Aorta (tissue), 5 donors: ENCODE measurements at places on chromosomes 7 and 10. TPM values are rescaled to one million over a fixed set of nuclear protein-coding genes. Genes with fewer than 3 reads are reported as not detected.

The PIP gene
- not detected for total RNA-seq

DNA sequence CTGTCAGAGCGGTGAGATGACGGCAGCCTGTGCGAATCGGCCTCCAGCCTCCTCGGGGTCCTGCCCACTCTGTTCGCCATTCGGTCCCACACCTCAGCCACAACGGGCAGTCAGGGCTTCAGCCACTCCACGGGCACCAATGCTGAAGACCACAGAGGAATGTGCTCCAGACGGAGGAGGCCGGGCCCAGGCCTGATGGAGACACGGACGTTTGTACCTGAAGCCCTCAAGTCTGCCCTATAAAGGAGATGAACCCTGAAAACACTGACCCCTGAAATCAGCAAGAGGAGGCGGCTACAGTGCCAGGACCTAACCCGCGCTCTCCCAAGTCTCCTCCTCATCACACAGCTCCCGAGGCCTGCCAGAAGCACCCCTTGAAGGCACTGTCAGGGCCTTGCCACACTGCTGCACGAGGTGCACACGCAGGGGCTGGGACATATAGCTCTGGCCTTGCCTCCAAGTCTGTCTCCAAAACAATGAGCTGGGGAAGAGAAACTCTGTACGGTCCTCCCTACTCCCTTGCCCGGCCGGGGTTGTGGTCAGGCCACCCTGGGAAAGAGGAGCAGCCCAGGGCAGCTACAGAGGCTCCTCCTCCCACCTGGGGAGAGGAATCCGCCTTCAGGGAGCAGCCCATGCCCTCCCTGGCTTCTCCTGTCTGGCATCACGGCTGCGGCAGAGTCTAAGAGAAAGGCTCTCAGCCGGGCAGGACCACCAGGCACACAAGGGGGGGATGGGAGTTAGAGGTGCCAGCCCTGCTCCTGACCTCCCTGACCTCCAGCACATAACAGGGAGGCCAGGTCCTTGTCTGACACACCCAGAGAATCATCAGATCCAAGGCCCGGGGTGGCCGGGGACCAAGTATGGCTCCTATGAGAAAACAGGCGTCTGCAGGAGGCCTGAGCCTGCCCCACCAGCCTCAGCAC lies 310.1 kb downstream of the PTPRN2 start:
- no peak overlapping the region for H3K27ac ChIP-seq
- no peaks in the 10 kb centered on the region for H3K27me3 ChIP-seq
- H3K4me1 ChIP-seq: no peaks in the 10 kb centered on the region
- H3K4me3 ChIP-seq: no peak overlapping the region

The SLC26A5 gene
- 0.57 TPM for total RNA-seq

GRCh38 chr7:19410106-19410505 lies 264.9 kb upstream of the FERD3L start:
- H3K36me3 ChIP-seq: no peaks in the 10 kb centered on the region
- H3K4me1 ChIP-seq: no peaks in the 10 kb centered on the region
- H3K27ac ChIP-seq: no peak overlapping the region
- no peaks in the 10 kb centered on the region for H3K27me3 ChIP-seq

The GPR15LG gene
- total RNA-seq: not detected

DNA sequence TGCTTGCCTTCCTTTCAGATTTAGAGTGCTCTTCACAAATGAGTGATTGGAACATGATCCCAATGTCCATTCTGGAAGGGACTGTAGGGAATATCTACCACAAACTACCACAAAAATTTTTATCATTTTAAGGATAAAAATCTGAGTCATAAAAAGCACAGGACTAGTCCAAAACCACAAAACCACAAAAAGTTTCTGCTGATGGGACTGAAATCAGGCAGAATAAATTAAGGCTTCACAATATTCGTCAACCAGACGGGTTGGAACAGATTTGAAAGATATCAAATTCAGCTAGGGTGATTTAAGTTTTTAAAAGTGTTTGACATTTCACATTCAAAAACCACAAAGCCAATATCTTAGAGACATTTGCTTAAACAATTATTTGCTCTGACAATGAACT lies 100.1 kb upstream of the PTN start:
- no peaks in the 10 kb centered on the region for H3K36me3 ChIP-seq
- no peaks in the 10 kb centered on the region for H3K27me3 ChIP-seq
- no peak overlapping the region for H3K27ac ChIP-seq
- no peak for DNase-seq
- H3K4me3 ChIP-seq: no peak overlapping the region
- peaks cover 5% of the 10 kb centered on the region for H3K4me1 ChIP-seq

DNA sequence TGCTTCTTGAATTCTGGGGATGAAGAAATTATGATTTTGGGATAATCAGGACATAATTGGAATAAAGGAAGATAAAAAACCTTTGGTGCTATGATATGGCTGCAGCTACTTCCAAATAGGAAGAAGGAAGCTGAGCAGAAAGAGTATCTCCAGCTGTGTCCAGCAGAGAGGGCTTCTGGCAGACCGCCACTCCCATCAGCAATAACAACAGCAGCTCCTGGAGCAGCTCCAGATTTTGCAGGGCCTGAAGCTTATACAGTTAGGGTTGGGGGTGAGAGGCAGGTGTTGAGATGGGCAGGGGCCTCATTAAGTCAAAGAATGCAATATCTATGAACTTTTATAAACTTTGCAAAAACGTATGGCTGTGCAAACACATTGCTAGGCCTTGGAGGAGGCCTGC lies 62.3 kb downstream of the C10orf120 start:
- H3K4me3 ChIP-seq: no peak overlapping the region
- no peak overlapping the region for H3K27ac ChIP-seq
- DNase-seq: no peak
- H3K27me3 ChIP-seq: no peaks in the 10 kb centered on the region
- H3K4me1 ChIP-seq: no peaks in the 10 kb centered on the region
- no peaks in the 10 kb centered on the region for H3K36me3 ChIP-seq

The DNA2 gene
- total RNA-seq: 3.9 TPM

DNA sequence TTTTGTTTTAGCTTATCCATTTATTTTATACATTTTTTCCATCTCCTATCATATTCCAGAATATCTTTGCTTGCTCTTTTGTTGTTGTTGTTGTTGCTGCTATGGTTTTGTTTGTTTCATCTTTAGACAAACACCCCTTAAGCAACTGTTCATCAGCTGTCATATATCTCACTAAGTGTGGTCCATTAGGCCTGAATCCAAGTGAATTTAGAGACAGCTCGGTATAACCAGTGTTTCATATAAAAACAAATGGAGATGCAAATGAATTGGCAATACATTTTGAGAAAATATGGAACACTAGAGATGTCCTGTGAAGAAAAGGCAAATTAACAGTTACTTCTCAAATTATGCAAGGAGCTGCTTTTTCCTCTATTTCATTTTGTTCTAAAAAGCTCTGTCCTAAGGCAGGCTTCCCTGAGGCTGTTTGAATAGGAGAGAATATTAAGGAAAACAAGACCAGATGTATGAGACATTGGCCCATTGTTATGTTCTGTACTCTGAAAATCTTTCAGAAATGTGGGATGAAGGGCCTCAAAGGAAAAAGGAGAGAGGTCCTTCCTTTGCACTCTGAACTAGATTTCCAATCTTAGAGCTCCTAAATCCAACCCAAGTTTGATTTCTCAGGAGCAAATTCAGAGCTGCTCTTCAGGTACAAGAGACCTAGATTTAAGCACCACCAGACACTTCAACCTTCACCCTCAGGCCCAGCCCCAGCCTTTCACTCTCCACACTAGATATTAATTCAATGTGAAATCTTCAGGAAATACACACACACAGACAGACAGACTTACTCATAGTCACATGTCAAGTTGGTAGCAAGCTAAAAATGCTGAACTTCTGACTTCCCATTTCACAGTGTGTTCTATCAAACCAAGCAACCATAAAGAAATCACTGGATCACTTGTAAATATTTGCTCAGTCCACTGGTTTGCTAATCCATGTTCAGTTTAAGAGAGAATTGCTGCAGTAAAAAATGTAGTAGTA lies 5.4 kb downstream of the TFEC start:
- H3K27ac ChIP-seq: no peak overlapping the region
- no peak overlapping the region for H3K4me3 ChIP-seq
- no peaks in the 10 kb centered on the region for H3K4me1 ChIP-seq
- peaks cover 1% of the 10 kb centered on the region for H3K27me3 ChIP-seq
- no peaks in the 10 kb centered on the region for H3K36me3 ChIP-seq
- DNase-seq: no peak

The GNA12 gene
- 56.6 TPM for total RNA-seq

The MBL2 gene
- not detected for total RNA-seq

The ANKRD2 gene
- 0.78 TPM for total RNA-seq
